ENCODE measurements at places on chromosomes 13 and 19. TPM values are rescaled to one million over a fixed set of nuclear protein-coding genes. Genes with fewer than 3 reads are reported as not detected.

The STOML3 gene
- total RNA-seq: not detected

The SOX21 gene
- total RNA-seq: not detected

The GAPDHS gene
- not detected for total RNA-seq

The TRPC4 gene
- 0.09 TPM for total RNA-seq

Data from bronchial smooth muscle cell (primary cell).